ENCODE measurements at places on chromosomes 12 and 14.

GRCh38 chr12:122412851-122413433, 9.5 kb downstream of the CLIP1 start:
- no peak for DNase-seq

DNA sequence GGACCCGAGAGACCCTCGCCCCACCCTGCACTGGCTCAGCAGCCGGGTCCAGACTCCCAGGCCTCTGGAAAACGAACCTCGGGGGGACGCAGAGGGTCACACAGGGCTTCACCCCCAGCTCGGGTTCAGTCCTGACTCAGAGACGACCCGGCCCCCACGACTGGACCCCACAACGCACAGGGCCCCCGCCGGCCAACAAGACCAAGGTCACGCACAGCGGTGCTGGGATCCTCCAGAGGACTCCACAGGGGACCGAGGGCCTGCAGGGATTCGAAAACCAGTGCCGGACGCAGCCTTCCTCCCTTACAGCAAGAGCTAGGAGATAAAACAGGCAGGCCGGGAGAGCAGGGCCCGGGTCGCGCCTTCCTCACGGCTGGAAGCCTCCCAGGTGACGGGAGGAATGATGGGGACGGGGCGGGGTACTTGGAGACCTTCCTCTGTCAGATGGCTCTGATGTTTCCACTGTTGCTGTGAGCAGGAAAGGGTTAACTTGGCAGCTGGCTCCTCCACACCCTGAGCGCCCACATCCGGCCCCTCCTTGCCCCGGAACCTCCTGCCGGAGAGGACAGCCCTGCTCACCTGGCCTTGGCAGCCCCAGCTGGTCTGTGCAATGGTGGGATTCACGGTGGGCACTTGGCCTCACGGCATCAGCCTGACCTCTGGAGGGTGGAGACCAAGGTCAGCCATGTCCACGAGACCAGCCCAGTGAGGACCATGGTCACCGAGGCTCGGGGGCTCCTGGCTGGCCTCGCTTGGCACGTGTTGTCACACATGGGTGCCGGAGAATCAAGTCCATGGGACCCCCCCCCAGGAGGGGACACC, 46.2 kb downstream of the GALNT9 start:
- DNase-seq, result no peak

DNA sequence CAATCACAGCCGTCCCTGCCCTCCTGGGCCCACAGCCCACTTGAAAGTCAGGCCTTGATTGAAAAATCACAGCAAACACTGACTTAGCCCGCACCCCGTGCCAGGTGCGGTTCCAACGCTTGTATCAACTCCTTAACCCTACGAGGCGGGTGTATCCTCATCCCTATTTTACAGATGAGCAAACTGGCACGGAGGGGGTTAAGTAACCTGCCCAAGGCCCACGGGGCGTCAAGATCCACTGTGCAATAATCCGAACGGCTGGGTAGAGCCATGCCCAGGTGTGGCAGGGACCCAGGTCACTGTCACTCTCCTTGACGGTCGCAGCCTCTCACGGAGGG, 583 bp downstream of the DNAH10 start:
- DNase-seq, result no peak

DNA sequence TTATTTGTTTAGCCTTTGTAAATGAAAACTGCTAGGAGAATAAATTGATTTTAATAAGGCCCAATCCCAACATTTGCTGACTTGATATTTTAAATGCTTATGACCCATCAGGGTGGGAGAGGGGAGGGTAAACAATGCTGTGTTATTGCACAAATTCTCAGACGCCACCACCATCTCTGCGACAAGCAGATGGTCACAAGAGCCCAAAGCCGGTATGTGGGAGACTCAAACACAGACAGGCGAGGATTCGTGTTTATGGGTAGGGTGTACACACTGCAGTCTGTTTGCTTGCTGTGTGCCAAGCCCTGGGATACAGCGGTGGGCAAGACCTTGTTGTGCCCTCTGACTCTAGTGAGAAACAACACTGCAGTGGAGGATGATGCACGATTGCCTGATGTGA, 39.2 kb upstream of the PWP1 start:
- DNase-seq, result no peak

GRCh38 chr12:121001060-121001459, 15.2 kb downstream of the C12orf43 start:
- DNase-seq, result no peak

DNA sequence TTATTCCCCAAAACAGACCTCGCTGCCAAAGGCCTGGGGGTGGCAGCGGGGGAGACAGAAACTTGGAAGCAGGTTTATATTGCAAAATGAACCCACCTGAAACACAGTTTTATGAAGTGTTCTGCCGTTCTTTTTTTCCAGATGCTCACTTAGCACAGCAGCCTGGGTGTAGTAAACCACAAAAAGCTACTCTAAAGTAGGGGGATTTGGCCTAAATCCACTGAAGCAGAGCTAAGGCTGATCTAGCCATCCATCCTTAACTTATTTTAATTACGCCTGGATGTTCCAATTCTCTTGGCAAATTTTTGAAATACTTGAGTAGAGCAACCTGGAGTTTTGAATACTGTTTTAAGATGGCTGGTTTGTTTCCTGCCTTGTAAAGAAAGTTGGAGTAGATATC, 121.2 kb downstream of the GPR135 start:
- DNase-seq, result no peak
